ENCODE measurements at places on chromosomes 5 and 9.

DNA sequence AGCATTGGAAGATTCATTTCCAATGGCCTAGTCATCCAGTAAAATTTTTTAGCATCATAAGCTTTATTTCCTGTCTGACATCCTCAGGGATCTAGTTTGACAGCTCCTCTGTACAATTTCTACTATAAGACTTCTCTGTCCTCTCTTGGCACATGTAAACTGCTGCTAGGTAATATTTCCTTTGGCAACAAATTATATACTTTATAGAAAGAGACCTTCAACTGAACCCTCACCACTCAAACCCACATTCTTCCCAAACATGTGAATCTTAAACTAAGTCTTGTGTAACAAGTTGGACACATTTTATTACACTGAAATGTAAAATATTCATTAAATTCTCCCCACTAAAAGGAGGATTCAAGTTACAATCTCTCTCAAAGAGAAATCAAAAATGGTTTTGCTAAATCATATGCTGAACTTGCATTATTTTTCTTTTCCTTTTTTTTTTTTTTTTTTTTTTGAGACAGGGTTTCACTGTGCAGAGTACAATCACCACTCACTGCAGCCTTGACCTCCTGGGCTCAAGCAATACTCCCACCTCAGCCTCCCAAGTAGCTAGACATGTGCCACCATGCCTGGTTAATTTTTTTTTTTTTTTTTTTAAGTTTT, 36.9 kb downstream of the SCAI start:
- DNase-seq, result peak; percentile 62

DNA sequence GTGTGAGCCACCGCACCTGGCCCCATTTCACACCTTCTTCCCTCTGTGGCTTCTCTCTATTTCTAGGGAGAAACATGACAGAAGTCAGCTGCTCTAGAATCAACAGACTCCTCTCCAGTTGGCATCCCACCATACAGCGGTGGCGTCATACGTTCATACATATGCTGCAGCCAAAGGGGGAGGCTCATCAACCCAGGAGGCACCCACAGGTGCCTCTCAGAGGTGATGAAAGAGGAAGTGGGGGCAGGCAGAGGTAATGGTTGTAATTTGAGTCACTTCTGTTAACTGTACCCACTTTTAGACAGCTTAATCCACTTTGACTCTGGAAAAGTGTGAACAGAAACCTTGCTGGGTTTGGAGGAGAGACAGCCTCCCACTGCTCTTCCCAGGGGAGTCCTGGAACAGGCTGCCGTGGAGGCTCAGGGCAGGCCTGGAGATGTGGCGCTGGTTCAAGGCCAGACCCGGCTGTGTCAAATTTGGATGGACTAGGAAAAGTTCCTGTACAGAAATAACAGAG, 47.3 kb upstream of the SUB1 start:
- DNase-seq, result no peak

DNA sequence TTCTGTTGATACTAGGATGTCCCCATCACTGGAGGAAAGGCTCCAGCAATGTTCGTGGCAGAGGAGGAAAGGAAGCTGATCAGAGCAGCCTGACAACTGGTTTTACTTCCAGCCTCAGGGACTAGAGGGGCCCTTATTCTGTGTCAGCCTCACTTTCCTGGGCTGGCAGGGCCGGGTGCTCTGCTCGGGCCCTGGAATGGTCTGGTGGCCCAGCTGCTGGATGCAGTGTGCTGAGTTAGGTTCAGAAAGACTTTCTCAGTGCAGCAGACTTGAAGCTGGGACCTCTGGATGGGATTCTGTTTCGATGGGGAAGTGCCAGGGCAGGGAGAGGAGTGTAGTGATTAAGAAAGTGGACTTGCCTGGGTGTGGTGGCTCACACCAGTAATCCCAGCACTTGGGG, 81.0 kb downstream of the MACROH2A1 start:
- DNase-seq, result no peak

GRCh38 chr9:6506571-6506970, 93.6 kb downstream of the UHRF2 start:
- DNase-seq, result peak; percentile 56

DNA sequence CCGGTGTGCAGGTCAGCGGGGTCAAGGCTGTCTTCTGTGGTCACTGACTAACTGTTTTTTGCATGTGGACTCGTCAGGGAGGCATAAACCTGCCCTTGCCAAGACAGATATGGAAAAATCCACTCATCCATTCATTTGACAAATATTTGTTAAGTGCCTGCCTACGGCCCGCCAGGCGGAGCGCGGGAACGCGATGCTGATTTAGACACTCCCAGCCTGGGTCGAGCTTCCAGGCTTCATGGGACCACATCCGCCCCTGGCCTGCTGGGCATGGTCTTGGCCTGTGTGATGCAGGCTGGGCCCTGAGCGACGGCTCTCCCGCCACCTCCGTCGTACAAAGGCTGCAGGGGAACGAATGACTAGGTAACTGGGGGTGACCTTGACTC, 18.1 kb downstream of the MYMK start:
- DNase-seq, result peak; percentile 100

DNA sequence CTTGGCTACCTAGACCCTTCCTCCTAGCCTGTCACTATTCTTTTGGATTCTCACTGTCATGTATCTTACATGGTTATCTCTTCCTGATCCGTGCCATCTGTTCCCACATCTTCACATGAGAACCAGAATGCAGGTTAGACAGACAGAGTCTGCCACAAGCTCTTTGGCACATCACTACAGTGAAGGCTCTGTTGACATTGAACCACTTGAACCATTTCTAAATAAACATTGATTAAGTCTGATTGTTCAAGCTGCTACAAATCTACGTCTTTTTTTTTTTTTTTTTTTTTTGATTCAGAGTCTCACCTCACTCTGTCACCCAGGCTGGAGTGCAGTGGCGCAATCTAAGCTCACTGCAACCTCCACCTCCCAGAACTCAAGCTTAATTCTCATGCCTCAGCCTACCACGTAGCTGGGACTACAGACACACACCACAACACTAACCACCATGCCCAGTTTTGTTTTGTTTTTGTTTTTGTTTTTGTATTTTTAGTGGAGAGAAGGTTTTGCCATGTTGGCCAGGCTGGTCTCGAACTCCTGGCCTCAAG, 85.1 kb upstream of the LRRTM2 start:
- DNase-seq, result no peak

DNA sequence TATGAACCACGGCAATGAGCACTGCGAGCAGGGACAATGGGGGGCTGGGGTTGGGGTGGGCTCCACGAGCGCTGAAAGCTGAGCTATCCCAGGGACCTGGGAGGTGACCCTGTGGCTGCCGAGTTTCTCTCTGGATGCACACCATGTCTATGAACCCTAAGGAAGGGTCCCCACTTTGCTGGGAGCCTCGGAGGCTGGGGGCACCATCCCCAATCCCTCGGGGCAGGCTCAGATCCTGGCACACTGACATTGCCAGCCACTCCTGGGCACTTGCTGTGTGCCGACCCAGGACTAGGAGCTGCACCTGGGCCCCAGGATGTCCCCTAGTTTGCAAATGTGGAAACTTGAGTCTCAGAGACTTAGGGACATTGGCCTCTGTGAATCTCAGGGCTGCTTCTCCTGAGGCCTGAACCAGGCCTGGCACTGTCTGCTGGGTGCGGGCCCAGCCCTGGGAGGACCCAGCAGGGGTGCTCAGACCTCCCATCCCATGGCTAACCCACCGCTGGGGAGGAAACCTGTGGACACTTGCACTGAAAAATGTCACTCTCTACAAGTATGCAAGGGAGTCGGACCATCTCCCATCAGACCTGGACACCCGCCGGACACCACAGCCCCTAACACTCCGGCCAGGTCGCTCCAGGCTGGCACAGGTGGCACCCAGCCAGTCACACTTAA, 13.0 kb upstream of the CAMSAP1 start:
- no peak for DNase-seq

DNA sequence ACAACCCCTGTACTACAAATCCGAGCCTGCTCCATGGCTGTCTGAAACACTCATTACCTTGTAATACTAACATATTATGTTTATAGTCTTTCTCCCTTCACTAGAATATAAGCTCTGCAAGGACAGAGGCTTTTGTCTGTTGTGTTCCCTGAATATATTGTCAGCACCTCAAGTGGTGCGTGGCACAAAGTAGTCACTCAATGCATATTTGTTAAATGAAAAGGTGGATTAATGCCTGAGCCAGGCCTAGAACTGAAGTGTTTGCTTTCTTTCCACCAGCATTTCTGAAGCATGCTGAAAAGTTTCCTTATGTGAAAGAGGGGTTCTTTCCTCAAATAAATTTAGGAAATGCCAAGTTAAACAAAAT, 36.3 kb downstream of the ELL2 start:
- DNase-seq, result no peak

DNA sequence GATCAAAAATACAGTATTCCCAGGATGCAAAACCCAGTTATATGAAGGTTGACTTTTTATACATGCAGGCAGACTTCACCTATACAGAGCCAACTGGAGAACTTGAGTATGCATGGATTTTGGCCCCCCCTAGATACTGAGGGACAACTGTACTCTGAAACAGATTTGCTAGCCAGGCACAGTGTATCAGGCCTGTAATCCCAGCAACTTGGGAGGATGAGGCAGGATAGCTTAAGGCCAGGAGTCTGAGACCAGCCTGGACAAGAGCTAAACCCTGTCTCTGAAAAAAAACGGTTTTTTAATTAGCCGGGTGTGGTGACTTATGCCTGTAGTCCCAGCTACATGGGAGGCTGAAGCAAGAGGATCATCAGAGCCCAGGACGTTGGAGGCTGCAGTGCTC, 21.9 kb downstream of the PTBP3 start:
- no peak for DNase-seq

DNA sequence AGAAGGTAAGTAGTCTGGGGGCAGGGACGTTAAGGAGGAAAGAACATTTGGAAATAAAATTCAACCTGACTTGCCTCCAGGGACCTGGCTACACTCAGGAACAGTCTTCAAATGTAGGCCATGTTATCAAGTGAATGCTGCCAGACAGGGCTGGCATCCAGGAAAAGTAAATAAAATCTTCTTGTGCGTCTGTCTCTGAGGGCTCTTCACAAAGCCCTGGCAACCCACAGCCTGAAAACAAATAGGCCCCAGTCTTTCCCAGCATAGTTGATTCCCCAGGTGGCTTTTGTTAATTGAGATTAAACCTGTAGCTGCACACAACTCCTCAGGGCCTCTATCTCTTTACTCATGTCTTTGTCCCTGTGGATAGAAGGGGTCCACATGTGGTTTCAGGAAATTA, 55.4 kb downstream of the STK32A start:
- DNase-seq, result no peak

DNA sequence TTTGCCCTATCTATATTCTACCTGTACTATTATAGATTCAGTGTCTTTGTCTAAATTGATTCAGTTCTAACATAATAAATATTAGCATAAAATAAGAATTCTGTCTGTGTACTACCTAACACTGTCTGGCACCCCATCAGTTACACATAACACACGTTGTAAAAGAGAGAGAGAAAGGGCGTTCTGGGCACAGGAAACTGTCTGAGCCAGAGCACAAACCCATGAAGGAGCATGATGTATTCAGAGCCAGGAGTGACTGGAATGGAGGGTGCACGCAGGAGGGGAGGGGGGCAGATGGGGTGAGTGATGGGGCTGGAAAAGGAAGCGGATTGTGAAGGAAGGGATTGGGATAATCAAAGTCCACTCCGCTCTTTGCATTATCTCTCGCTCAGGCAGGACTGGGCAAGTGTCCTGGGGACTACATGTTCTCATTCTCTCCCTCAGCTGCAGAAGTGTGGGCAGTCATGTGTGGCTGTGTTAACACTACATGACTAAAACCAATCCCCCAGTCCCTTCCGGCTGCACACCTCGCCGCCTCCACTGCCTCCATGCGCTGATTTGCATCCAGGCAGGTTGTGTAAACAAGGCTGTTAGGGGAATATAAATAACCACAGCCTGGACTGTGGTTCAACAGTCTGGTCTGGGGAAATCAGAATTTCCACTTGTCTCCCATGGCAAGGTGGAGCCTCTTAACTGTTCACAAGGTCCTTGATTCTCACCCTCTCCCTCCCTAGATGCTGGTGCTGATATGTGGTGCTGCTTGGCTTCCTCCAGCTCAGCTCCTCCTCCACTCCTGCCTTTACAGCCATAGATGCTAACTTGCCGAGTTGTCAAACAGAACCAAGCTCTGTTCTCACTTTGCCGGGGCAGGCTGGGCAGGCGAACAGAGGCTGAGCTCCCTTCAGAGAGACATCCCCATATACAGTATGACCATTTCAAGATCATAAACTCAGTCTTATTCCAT, 367.5 kb upstream of the BRINP1 start:
- DNase-seq, result no peak

DNA sequence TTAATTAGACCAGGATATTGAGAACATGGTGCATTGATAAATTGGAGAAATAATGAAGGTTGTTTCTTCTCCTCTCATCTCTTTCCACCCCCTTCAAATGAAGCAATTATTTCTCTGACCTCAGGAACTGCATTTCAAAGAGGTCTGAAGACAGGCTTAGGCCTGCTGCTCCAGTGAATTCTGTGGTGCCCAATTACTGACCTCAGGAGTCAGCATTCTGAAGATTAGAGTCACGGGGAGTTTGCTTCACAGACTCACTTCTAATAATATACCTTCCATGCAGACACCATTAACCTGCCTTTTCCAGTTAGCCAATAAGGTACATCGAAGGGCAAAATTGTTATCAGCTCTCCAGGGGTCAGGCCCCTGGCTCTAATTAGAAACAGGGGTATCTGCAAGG, 270.9 kb downstream of the GAS1 start:
- DNase-seq, result no peak

DNA sequence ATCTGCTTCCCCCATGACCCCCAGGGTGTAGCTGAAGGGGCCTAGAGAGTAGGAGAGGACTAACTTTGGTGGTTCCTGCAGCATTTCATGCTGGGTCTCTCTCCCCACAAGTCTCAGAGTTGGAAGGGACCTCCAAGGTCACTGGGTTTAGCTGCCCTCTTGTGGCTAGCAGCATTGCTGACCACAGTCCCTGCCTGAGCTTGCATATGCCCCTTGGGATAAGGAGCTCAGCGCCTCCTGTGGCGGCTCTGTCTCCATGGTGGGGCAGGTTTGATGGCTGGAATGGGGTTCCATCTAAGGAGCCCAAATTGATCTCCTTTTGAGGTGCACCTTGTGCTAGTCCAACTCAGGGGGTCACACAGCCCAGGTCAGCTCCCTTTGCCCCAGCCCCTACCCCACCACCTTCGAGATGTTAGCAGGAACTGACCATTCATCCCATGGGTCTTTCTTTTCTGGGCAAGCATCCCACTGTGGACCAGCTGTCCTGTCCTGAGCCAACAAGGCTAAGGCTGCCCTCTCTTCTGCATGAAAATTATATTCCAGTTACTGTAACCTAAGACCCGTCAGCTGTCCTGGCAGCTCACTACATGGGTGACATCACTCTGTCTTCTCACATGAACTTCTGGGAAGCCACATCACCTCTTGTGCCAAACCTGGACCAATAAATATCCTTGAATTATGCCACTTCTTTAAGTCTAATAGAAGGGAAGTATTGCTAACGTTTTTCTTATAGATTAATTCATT, 196.2 kb downstream of the HSPA4 start:
- peak; percentile 68 for DNase-seq

DNA sequence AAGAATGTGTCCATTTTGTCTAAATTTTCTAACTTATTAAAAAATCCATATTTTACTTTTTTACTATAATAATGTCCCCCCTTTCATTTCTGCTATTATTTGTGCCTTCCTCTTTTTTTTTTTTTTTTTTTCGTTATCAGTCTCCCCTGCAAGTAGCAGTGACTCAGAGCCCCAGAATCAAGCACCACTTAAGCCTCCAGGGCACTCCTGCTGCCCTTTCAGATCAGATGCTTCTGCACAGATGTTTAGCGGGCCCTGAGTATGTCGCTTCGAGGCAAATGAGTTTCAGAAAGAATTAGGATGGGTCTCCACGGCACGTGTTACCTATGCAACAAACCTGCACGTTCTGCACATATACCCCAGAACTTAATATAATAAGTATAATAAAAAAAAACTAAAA, 11.7 kb downstream of the MED7 start:
- peak; percentile 55 for DNase-seq

GRCh38 chr5:81696418-81697397, 54.2 kb downstream of the SSBP2 start:
- DNase-seq, result no peak

Data from M059J (cell line).